ENCODE measurements at places on chromosomes 6 and 20. TPM values are rescaled to one million over a fixed set of nuclear protein-coding genes. Genes with fewer than 3 reads are reported as not detected.

- peak; percentile 6 for DNase-seq
Observed at GRCh38 chr6:163414946-163415619, 565 bp downstream of the QKI start.

GRCh38 chr6:166611631-166612030 is 15.4 kb downstream of the RPS6KA2 start:
- DNase-seq, result no peak

DNA sequence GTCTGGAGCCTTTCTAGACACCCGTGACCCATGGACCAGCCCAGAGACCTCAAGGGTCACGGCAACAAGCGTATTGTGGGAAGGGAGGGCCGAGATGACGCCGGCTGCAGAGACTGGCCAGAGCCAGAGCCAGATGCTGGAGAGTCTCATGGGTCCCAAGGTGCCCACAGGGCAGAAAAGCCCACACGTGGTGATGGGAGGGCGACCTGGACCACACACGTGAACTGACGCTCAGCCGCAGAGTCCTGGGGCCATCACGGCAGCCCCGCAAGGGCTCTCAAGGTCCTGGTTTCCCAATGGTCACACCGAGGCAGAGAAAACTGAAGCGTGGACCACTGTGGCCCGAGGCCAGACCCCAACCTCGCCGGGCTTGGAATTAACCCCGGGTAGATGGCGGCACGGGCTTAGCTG is 92.6 kb downstream of the YTHDF1 start:
- DNase-seq, result no peak

- no peak for DNase-seq
Observed at GRCh38 chr6:44656691-44657090, 269.2 kb downstream of the CDC5L start.

GRCh38 chr6:1399085-1399780 is 9.9 kb downstream of the FOXF2 start:
- no peak for DNase-seq

DNA sequence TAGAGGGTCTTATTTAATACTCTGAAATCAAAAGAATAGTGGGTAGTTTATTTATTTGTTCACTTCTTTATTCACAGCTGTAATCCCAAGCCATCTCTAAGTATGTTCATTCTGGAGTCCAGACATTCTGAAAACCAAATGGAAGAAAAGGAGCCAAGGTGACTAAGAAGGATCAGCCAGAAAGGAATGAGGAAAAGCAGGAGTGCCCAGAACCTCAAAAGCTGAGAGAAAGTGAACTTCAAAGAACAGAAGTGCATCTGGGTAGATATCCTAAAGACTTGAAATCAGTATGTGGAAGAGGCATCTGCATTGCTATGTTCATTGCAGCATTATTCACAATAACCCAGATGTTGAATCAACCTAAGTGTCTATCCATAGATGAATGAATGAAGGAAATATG is 94.8 kb downstream of the VIP start:
- no peak for DNase-seq

- peak; percentile 24 for DNase-seq
Observed at GRCh38 chr20:881051-881782, 34.9 kb downstream of the ANGPT4 start.

DNA sequence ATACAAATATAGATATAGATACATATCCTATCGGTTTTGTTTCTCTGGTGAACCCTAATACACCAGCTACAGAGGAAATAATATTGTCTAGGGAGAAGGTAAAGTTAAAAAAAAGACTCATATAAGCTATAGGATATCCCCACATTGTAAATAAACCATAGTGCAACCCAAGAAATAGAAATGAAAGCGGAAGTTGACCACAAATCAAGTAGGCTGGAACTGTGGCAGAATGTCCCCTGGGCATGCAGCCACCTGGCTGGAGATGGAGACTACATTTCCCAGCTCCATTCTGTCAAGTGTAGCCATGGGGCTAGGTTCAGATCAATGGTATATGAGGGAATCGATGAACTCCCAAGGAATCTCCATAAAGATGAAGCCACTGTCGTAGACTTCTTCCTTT is 70.1 kb upstream of the RPS6KA2 start:
- no peak for DNase-seq

GRCh38 chr6:159963111-159963510 is 5.8 kb upstream of the IGF2R start:
- no peak for DNase-seq

- DNase-seq, result no peak
Observed at GRCh38 chr6:6725468-6726209, 137.1 kb downstream of the LY86 start.

DNA sequence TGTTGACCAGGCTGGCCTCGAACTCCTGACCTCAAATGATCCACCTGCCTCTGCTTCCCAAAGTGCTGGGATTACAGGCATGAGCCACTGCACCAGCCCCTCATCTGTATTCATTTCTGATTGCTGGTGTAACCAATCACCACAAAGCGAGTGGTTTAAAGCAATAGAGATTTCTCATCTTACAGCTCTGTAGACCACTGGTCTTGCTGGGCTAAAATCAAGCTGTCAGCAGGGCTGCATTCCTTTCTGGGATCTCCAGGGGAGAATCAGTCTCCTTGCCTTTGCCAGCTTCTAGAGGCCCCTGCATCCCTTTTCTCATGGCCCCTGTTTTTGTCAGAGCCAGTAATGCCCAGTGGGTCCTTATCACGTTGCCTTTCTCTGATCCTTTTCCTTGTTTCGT is 49.9 kb upstream of the PMEPA1 start:
- DNase-seq, result no peak

GRCh38 chr6:26175033-26175427 is 87.8 kb downstream of the HFE start:
- no peak for DNase-seq

Gene KIFC1
- total RNA-seq, result 21.8 TPM

Gene TSHZ2
- total RNA-seq, result not detected

Gene SLC22A3
- not detected for total RNA-seq

Measured in SK-MEL-5 (cell line).